Large intestine (tissue), 12 donors: ENCODE measurements at places on chromosomes 13 and 19. TPM values are rescaled to one million over a fixed set of nuclear protein-coding genes. Genes with fewer than 3 reads are reported as not detected.

Gene RASA3
- 8.3 TPM for polyA plus RNA-seq

DNA sequence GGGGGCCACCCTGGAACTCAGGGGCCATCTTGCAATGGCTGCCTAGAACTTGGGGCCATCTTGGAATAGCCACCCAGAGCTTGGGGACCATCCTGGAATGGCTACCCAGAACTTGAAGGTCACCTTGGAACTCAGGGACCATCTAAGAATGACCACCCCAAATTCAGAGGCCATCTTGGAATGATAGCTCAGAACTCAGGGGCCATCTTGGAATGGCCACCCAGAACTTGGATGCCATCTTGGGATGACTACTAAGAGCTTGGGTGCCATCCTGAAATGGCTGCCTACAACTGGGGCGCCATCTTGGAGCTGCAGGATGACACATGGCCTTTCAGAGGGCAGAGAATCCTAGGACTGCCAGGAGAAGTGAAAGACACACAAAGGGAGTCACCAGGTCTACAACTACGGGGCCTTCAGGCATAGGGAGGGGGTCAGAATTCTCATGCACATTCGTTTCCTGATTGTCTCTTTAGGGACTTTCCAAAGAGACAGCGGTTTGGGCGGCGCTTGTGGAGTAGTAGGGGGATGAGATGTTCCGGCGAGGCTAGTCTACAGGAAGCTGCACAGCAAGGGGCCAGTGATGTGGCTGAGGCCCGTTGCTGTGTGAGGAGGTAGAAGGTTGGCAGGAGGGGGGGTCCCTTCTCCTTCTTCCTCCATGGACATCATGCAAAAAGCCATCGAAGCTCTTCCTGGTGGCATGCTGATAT, 125.0 kb downstream of the IER2 start:
- DNase-seq = no peak

- no peak for DNase-seq
Observed at GRCh38 chr19:29576761-29577648, 29.1 kb upstream of the POP4 start.

GRCh38 chr13:47277774-47278173, 380.9 kb upstream of the HTR2A start:
- no peak for DNase-seq

Gene CHST8
- polyA plus RNA-seq = 0.66 TPM

GRCh38 chr13:27523346-27524073, 73.1 kb upstream of the MTIF3 start:
- DNase-seq = no peak
